Testis (tissue), 5 donors: ENCODE measurements at places on chromosomes 5 and 9. TPM values are rescaled to one million over a fixed set of nuclear protein-coding genes. Genes with fewer than 3 reads are reported as not detected.

The GLRA1 gene
- polyA plus RNA-seq, result not detected

The FOXI1 gene
- 0.26 TPM for polyA plus RNA-seq

The PCDHAC2 gene
- polyA plus RNA-seq, result 9.4 TPM

The RNF14 gene
- 149 TPM for polyA plus RNA-seq

The RASGEF1C gene
- 19.0 TPM for polyA plus RNA-seq

The PHYHD1 gene
- polyA plus RNA-seq, result 15.1 TPM

The PCDHB4 gene
- 1.2 TPM for polyA plus RNA-seq

The ALDH1A1 gene
- polyA plus RNA-seq, result 307 TPM

The TYRP1 gene
- 1.1 TPM for polyA plus RNA-seq
